MCF 10A (cell line): ENCODE measurements at places on chromosomes 5 and 9. TPM values are rescaled to one million over a fixed set of nuclear protein-coding genes. Genes with fewer than 3 reads are reported as not detected.

The CDC25C gene
- 10.8 and 12.2 TPM in 2 replicates for total RNA-seq

The LECT2 gene
- total RNA-seq: not detected in 2 replicates

The PALM2AKAP2 gene
- 5.3 and 9.1 TPM in 2 replicates for total RNA-seq

The ZFP37 gene
- total RNA-seq: 3.5 and 4.0 TPM in 2 replicates

The FBXW2 gene
- total RNA-seq: 53.9 and 58.4 TPM in 2 replicates

The CCNB1 gene
- 84.3 and 120 TPM in 2 replicates for total RNA-seq

The GPR21 gene
- total RNA-seq: 0.37 TPM in 1 of 2 replicates, not detected in the other

The PCDHA4 gene
- 0.16 and 0.49 TPM in 2 replicates for total RNA-seq

The CLTA gene
- total RNA-seq: 189 and 218 TPM in 2 replicates

The CFAP157 gene
- not detected in 2 replicates for total RNA-seq
